ENCODE measurements at places on chromosomes 2 and 18.

DNA sequence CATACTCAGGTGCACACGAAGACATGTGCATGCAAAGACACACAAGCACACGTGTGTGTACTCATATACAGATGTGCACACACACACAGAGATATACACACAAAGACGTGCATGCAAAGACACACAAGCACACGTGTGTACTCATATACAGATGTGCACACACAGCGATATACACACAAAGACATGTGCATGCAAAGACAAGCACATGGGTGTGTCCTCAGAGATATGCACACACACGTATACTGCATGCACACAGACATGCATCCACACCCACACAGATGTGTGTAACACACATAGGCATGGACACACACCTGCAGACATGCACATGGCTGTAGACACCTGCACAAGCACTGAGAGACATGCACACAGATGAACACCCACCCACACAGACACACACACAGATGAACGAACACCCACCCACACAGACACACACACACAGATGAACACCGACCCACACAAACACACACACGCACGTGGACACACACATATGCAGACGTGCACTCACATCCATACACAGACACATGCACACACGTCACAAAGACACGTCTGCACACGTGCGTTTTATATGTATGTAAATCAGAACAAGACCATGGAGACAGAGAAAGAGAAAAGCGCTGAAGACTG lies 231.9 kb downstream of the TWIST2 start:
- no peak for DNase-seq

- DNase-seq, result no peak
These were observed 1.9 kb upstream of the SH3BP4 start for GRCh38 chr2:234949762-234950434.

DNA sequence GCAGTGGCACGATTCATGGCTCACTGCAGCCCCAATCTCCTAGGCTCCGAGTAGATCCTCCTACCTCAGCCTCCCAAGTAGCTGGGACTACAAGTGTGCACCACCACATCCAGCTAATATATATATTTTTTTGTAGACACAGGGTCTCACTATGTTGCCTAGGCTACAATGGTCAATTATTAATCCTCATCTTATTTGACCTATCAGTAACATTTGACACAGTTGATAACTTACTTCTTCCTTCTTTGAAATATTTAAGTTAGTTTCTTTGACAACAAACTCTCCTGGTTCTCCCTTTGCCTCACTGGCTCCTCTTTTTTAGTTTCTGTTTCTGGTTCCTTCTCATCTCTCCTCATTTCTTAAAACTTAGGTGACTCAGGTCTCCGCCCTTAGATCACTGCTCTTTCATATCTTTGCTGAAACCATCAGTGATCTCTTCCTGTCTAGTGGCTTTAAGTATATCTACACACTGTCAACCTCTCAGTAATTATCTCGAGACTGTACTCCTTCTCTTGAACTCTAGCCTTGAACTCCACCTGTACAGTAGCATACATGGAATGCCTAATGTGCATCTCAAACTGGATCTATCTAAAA lies 11.5 kb downstream of the PGAP1 start:
- DNase-seq, result peak; percentile 86

DNA sequence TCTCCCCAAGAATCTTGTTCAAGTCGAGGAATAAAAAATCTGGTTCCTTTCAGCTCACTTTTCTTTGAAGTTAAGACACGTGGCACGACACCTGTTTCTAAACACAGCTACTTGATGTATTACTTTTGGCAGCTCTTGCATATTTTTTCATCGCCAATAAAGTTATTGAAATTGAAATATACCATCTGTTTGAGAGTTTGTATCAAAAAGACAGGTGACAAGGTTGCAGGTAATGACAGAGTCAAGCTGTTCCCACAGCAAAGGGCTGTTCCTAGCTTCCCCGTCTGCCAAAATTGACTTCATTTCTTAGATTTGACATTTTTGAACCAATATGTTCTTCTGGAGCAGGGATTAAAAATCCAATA lies 5.5 kb upstream of the GPR45 start:
- DNase-seq, result no peak

DNA sequence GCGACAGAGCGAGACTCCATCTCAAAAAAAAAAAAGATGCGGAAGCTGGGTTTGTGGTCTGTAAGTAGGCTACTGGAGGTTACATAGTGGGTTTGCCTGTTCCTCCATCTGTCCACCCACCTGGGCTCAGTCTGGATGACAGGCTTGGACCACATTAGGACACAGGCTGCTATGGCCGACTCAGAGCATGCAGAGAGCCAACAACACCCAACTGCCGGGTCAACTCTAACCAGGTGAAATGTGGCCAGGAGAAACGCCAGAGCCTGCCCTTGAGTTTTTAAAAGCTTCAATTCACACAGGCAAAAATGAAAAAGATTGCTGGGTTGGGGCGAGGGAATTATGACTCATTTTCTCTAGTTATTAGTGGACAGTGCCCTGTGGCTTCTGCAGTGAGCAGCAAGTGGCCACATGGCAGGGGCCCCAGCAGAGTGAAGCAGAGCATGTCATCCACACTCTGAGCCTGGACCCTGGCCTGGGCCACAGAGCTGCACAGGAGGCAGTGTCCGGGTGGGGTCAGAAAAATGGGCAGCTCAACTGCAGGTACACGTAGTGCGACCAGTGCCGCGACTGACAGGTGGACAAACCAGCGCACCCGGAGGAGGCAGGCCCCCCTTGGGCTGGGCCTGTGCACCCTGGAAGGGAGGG lies 67.4 kb downstream of the BIN1 start:
- DNase-seq, result no peak

DNA sequence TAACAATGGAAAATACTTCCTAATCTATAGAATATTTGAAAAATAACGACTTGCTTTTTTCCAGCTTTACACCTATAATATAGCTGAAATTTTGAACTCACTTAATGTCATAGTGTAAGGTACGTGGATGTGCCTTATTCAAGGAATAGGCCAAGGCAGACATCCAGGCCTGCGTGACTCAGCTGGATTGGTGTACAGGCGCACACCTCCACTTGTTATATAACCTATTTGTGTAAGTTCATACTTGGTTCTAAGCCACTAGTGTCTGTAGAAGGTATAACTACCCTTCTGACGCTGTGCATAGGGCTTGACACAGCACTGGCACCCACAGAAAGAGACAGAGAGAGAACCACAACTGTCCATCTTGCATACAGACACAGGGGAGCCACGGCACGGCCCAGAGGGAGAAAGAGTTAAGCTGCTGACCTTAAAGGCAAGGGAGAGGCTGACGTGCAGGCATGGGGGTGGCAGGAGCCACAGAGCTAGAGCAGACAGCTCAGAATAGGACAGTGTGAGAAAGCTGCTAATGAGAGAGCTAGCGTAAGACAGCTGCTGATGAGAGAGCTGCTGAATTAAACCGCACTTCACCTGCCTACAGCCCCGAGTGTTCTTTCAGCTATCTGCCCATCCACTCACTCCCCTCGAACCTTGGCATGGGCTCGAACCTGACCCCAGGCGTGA lies 16.1 kb downstream of the CCDC178 start:
- no peak for DNase-seq

GRCh38 chr18:3252843-3253242 lies 5.2 kb downstream of the MYL12A start:
- DNase-seq, result no peak

DNA sequence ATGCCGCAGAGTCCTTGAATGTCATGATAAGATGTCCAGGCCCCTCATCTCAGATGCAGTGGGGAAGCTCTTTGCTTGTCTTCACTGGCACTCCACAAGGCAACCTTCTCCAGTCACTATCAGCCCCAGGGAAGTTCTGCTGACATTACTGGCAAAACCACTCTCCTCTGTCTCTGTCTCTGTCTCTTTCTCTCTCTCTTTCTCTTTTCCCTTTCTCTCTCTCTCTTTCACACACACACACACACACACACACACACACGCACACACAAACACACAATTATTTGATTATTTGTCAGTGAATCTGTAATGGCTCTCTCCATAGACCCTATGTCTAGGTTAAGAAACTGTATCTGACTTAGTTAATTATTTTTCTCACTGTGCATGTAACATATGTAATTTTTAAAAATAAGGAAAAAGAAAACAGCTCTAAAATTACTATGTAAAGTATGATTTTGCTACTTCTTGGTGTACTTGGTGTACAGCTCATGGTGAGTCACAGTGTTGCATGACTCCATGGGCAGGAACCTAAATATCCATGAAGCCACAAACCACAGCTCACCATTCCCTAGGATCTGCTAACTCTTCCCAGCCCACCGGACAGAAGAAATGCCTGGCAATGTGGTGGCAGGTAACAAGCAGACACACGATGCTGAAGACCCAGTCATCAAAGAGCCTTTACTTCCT lies 594.9 kb upstream of the ID2 start:
- DNase-seq, result no peak

- DNase-seq, result no peak
These were observed 216.0 kb downstream of the RAD51AP2 start for GRCh38 chr2:17302281-17302680.

GRCh38 chr18:48879008-48879431 lies 71.7 kb downstream of the SMAD7 start:
- DNase-seq, result no peak

DNA sequence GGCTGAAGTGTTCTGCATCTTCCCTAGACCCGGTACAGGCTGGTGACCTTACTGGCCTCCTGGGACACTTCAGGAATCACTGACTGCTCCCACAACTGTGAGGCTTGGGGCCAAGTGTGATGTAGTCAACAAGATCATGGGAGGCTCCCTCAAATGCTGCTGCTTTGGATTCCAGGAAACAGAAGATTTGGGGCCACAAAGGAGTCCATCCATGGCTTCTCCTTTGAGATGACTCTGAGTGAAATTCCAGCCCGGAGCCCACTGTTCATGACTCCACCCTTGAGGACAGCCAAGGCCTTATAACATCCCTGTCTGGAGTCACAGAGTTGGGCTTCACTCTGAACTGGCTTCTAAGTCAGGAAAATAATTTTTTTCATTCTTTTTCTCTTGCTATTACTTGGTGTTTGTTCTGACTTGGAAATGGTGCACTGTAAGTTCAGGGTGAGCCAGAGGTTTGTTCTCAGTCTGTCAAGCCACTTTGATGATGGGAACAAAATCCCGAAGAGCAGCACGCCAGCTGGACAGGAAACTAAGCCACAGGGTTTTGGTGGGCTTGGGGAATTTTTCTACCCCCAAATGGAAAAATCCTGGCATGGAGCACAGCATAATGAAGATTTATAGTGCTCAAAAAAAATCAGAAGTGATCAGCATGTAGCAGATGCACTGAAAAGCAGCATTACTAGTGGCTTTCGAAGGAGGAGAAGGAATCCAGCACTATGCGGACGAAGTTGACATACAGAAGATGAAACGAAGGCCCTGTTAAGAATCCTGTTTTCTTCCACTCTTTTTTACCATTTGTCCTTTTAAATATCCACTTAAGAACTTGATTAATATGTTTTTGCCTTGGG lies 98.1 kb upstream of the ZFP36L2 start:
- DNase-seq, result no peak

DNA sequence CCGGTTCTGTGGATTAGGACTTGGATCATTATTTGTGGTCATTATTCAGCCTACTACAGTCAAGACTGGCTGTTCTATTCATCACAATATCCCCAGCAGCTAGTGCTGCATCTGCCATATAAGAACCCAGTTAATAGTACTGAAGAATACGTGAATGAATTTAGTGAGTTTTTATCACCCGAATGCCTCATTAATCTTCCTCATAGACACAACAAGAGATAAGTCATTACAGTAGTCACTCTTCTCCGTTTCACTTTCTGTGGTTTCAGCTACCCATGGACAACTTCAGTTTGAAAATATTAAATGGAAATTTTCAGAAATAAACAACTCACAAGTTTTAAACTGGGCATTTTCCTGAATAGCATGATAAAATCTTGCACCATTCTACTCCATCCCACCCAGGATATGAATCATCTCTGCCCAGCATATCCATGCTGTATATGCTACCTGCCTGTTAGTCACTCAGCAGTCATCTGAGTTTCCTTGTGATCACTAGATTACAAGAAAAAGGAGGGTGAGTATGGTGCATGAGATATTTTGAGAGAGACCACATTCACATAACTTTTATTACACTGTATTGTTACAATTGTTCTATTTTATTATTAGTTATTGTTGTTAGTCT lies 363.7 kb upstream of the CHAC2 start:
- DNase-seq, result no peak

DNA sequence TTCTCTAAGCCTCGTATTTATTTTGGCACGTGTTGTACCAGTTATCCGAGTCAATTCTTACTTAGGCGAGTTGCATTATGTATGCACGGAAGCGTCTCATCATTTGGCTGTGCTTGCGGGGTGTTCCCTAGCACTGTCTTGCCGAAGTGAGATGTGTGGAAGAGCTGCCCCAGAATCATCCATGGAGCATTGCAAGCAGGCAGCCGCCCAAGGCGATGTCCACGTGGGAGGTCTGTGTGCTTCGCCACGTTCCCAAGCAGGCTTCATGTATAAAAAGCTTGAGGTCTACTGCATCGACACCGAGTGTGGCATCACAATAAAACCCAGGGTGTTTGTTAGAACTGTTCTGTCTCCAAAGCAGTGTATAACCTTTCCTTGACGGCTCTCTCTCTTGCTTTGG lies 849.9 kb downstream of the DCDC2C start:
- no peak for DNase-seq

DNA sequence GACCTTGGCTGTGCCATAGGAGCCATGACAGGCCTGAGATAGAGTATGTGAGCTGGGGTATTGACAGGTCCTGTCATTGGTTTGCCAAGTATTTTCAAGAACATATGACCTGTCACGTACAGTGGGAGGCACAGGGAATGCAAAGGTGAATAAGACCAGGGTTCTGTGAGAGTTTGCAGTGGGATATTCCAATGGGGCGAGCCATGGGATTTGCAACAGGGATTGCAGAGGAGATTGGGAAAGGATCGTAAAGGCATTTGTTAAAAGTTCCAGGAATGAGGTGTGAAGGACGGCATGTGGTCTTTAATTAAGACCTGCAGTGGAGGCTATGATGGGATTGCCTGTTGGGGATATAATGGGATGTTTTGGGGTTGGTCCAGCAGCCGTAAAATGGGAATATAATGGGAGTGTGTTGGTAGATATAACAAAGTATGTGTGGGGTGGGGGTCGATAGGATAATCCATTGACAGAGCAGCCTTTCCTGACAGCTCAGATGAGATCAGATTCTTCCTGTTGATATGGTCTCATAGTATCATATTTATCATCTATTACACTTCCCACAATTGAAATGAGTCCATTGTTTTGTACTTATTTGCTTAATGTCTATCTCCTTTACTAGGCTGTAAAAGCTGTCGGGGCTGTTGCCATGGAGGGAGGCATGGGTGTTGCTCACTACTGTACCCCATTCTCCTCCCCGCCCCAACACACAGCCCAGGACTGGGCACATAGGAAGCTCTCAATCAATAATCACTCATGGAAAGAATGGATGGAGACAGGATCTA lies 38.1 kb downstream of the PKDCC start:
- DNase-seq, result no peak

GRCh38 chr2:130836501-130837174 lies at the start of gene ARHGEF4:
Gene ARHGEF4, plus strand, starts transcription at chr2:130836914. Its CDS starts 40 bp downstream, at chr2:130836954.
- no peak for DNase-seq

Data from Jurkat, Clone E6-1 (cell line).